Muscle of leg (tissue), 16 donors: ENCODE measurements at places on chromosomes 5 and 9.

DNA sequence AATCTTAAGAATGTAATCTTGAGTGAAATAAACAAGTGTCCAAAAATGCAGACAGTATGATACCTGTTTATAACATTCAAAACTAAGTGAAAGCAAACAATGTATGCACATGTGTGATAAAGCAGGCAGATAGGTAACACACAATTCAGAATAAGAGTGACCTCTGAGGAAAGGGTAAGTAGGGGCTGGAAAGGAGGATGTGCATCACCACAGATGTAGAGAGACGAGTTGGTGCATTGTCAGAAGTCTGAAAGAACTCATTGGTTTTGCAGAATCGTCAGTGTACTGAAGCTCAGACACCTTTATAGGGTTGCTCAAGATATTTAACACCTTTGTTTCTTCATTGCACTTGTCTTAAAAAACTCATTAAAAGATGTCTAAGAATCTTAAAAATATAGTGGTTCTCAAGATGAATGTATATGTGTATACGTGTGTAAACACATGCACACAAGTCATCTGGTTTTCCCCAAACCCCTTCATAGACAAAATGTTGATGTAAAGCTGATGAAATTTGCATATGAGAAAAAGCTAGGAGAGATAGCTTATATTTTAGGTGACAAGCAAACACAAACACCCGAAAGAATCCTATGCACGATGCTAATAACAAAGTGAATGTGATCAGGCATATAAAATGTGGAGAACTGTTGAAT lies 197.6 kb upstream of the MEF2C start:
- DNase-seq, result no peak

DNA sequence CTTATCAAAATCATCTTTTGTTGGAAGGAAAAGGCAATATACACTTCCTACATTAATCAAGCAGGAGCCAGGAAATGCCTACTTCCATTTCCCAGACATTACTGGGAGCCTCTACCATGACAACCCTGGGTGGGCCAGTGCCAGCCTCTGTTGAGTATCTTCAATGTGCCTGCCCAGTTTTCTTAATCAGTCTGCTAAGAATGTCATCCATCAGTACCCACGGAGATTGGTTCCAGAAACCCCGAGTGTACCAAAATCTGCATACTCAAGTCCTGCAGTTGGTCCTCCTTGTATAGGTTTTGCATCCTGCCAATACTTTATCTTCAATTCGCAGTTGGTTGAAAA lies 82.4 kb downstream of the MARCHF3 start:
- no peak for DNase-seq

DNA sequence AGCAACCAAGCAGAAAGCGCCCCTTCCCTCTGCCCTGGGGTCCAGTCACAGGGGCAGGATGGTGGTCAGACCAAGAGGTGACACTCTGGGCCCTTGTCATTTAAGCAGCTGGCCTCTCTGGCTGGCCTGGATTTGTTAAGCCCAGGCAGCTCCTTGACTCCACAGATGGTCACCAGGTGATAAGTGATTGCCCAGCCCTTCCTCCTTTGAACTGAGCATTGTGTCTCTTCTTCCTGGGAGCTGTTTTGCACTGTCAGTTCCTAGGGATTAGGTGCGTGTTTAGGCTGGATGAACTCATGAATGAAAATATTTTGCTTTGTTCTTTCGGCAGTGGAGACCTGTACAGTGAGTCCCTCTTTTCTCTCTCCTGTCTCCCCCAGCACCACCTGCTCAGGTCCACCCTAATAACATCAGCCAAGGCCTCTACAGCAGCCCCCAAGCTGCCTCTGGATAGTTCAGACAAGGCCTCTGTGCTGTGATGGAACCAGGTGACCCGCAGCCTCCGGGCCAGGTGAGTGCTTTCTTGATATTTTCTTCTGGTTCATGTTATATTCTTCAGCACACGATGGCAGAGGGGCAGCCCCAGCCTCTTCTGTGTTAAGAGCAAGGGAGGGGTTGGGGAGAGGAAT lies 139.7 kb upstream of the PITX1 start:
- DNase-seq, result no peak

DNA sequence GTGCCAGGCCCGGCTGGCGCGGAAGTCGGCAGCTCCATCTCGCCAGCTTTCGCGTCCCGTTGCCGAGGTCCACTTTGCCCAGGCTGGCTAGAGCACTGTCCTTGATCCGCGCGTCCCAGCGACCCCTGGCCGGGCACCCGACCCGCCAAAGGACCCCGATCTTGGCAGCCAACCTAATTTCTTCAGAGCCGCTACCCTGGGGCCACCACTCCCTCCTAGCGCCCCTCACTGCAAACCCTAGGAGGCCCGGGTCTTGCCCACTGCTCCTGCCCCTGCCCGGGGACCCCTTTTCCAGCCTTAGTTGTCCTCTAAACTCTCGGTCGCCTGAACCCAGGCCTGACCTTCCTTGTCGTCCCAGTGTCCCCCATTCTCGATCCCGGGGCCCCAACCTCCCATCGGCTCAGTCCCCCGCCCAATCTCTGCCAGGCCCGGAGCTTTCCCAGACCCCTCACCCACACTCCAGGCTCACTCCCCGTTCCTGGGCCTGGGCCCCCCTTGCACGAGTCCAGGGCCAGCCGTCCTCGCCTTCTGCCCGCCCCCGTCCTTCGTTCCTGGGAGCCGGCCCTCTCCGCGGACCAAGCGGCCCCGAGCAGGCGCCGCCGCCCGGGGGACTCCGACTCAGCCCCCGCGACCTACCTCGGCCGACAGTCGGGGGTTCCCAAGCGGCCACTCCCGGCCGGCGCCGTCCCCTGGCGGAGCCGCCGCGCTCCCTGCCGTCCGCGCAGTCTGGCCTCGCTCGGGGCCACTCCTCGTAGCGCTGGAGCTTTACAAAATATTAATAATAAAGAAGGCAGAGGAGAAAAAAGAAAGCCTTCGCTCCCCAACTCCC lies 701 bp upstream of the LMX1B start:
- no peak for DNase-seq

GRCh38 chr9:92850898-92851297 lies 26.9 kb downstream of the ZNF484 start:
- no peak for DNase-seq

DNA sequence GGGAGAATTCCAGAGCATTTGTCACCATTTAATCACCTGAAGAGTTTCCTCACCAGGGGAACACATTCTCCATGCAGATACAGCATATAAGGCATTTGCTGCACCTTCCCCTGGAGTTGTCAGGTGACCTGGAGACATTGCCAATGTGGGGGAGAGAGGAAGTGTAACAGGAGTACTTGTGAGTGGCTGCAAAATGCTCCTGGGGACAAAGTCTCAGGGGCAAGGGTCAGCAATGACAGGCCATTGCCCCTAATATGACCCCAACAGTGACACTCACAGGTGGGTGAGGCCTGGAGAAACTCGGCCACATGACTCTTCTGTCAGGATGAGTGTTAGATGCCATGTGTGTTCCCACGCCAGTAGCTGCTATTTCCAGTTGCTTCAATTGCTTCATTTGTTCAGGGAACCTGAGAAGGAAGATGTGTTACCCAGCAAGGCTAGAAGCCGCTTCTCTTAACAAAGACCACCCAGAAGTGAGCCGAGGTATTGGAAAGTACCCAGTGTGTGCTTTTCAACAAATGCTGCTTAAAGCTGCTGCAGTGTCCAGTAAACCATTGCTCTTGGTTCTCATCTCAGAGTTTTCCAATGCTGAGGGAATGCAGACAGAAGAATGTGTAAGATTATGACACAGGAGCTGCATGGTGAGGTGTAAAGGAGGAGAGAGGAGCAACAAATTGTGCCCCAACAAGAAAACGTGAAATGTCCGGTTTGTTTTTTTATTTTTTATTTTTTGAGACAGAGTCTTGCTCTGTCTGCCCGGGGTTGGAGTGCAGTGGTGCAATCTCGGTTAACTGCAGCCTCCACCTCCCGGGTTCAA lies 128.2 kb upstream of the SLC44A1 start:
- peak; percentile 61 for DNase-seq

DNA sequence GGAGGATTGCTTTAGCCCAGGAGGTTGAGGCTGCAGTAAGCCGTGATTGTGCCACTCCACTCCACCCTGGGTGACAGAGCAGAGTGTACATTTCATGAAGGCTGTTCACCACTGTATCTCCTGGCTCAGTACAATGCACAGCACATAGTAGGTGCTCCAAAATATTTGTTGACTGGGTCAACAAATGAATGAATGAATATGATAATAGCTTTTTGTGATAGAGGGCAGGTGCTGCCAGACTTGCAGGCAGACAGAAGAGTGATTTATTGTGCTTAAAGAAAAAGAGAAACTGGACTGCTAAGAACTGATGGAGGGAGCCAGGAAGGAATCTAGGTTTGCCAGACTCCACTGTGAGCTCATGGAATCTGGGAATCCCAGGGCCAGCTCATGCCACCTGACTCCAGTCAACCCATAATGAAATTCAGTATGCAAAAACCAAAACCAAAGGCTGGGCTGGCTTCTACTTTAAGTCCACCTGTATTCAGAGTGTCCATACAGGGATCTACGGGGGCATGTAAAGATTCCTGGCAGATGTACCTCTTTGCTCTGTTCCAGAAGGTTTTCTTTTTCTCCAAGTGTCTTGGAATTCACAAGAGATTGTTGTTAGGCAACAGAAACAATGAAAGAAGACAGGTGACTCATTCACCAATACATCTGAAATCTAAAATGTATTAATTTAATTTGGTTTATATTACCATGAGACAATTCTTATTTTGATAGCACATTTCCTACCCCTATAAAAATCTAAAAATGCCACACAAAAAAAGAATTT lies 15.5 kb upstream of the CTNNA1 start:
- peak; percentile 52 for DNase-seq

DNA sequence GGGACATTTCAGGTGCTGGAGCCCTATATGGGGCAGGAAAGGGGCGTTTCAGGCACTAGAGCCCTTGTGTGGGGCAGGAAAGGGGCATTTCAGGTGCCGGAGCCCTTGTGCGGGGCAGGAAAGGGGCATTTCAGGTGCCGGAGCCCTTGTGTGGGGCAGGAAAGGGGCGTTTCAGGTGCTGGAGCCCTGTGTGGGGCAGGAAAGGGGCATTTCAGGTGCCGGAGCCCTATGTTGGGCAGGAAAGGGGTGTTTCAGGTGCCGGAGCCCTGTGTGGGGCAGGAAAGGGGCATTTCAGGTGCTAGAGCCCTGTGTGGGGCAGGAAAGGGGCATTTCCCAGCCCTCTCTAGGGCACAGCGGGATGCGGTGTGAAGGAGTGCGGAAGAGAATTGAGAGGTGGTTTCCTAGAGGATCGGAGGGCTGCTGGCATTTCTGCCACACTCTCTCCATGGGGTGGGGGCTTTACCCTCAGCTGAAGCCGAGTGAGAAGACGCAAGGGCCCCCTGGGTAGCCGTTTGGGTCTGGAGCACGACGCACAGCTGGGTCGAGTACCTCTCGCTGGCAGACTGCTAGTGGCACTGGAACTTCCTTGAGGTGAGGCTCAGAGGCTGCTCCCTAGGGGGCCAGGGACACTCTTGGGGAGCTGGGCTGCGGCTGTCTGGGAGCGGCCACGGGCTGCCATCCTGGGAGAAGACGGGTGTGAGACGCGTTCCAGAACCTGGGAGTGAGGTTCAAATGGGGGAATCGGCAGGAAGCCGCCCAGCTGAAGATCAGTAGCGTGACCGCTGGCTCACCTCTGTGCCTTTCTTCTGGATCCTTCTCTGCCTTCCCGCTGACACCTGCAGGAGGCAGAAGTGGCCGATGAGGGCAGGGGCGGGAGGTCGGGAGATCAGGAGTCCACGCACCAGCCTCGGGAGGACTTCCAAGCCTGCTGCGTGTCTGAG lies 122.6 kb upstream of the IRX4 start:
- no peak for DNase-seq

- DNase-seq, result peak; percentile 89
Measured at GRCh38 chr5:59367791-59368394, 525.6 kb downstream of the PDE4D start.

DNA sequence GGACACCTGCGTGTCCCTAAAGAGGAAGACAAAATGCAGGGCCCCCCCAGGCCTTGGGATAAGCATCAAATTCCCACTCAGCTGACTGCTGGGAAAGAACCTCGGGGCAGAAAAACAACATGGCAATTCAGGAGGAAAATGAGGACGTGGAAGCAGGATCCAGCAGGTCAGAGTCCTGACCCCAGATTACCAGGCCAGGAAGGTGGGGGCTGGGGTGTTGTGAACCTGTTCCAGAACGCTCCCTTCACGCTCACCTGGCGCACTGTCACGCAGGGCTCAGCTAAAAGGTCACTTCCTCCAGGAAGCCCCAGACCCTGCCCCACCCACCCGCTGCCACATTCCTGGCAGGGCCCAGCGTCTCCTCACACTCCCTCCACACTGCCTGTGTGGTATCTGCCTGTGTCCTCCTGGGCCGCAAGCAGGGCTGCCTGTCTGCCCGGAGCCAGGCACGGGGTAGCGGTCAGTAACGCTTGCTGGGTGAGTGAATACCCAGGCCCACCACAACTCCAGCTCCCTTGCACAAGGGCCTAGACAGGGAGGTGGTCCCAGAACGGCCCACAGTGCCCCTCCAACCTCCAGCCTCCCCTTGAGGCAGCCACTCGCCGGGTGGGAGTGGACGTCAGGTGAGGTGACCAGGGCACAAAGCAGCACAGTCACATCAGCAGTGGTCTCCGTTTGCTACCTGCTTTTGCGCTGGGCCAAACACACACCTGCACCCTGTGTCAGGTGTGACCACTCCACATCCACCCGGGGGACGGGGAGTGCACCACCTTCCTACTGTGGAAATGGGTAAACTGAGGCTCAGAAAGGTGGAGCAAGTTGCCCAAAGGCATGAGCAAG lies 18.1 kb downstream of the VAV2 start:
- no peak for DNase-seq

GRCh38 chr9:7118633-7119032 lies 360.9 kb downstream of the KDM4C start:
- DNase-seq, result no peak

- DNase-seq, result no peak
Measured at GRCh38 chr5:71573591-71573990, 13.5 kb upstream of the MCCC2 start.

DNA sequence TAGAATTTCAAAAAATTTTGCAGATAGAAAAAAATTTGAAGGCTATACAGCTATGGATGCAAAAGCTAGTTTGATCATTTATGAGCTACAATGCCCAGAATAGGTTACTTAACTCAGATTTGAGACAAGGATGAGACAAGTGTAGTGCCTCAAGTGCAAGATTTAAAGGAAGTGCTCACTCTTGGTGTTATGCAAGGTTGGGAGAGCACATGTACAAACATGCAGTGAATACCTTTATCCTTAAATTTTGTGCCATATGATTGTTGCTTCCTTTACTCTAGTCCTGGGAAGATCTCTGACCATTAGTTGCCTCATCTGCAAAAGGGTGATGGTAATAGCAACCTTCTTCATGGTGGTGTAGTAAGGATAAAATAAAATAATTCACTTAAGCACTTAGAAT lies 31.7 kb upstream of the PPP2R2B start:
- DNase-seq, result no peak

GRCh38 chr5:17992291-17992690 lies 358.0 kb downstream of the TAF11L14 start:
- DNase-seq, result no peak

- no peak for DNase-seq
Measured at GRCh38 chr9:38423273-38423972, 831 bp downstream of the IGFBPL1 start.

- no peak for DNase-seq
Measured at GRCh38 chr9:86040861-86041155, 58.5 kb downstream of the GOLM1 start.

- DNase-seq, result no peak
Measured at GRCh38 chr9:127158786-127159324, 36.4 kb upstream of the ANGPTL2 start.
